ENCODE measurements at places on chromosomes 6 and 20.

DNA sequence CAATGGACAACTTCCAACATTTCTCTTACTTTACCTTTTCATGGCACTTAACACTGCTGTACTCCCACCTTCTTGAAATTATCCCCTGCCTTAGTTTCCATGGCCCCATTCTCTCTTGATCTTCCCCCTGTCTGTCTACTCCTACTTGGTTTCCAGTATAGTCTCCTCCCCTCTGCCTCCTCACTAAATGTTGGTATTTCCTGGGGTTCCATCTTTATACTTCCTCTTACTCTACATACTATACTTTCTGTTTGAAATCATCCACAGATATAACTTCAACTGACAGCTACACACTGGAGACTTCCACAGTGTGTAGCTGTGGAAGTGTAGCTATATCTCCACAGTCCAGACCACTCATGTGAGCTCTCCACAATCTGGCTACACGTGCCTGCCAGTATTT, 13.5 kb downstream of the ZHX3 start:
- no peak for DNase-seq

DNA sequence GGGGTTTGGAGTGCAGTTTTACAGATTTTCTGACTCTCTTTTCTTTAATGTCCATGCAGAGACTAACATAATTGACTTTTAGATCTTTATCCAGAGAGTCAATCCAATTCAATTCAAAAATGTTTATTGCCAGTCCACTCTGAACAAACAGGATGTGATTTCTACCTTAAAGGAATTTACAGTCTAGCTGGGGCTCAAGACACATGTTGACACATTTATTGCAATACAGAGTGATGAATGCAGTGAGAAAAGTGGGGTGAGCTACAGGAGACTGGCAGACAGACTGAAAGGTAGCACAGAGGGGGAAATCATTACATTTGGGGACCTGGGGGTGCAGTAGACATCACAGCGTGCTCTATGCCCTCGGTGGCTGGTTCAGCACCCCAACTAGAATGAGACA, 193.9 kb downstream of the SLC24A3 start:
- DNase-seq = no peak

DNA sequence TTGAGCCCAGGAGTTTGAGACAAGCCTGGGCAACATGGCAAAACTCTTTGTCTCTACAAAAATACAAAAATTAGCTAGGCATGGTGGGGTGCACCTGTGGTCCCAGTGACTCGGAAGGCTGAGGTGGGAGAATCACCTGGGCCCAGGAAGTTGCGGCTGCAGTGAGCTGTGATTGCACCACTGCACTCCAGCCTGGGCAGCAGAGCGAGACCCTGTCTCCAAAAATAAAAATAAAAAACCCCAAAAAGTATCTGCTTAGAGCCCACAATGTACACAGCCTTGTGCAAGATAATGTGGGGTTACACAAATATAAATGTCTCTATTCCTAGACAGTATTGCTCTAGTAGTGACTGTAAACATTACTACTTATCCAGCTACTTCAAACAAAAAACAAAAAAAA, 5.9 kb downstream of the ESF1 start:
- no peak for DNase-seq

DNA sequence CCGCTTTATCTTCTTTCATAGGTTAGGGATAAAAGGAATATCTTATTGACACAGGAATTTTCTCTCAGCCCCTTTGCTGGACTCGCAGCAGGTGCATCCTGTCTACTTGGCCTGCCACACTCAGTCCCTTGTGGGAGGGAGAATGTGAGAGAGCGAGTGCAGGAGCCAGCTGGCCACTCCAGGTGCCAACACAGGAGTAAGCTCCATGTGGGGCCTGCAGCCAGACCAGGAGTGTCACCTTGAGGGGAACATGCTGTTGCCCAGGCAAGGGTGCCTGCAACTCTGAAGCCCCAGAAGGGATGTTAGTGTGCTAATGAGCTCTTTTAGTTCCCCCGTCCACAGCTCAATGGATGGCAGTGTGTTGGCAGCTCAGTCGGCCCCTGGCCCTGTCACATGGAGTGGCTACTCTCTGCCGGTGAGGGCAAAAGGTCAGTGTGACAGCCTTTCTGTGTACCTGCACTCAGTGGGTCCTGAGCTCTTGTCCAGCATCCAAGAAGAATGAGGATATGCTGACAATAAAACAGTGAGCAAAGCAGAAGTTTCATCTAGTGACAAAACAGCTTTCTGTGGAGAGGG, 57.1 kb downstream of the CRYBG1 start:
- no peak for DNase-seq

GRCh38 chr20:34085544-34086040, 26.5 kb downstream of the EIF2S2 start:
- DNase-seq = peak; percentile 53

DNA sequence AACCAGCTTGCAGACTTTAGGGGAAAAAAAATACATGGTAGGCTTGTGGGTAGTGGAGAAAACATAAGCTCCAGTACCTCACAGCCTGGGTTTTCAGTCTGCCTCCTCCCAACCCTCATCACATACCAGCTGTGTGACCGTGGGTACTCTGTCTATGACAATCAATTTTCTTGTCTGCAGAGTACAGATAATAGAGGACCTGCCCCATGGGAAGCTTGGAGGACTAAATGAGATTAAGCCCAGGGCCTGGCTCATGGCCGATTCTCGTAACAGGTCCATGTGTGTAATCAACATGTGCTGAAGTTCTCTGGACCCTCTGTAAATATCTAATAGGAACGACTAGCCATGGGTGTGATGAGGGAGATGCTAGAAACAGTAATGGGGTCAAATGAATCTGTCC, 34.0 kb downstream of the NT5E start:
- no peak for DNase-seq

- no peak for DNase-seq
Observed at GRCh38 chr20:48777005-48777404, 50.8 kb downstream of the PREX1 start.

GRCh38 chr6:30091577-30092381, 16.2 kb upstream of the RNF39 start:
- DNase-seq = no peak

DNA sequence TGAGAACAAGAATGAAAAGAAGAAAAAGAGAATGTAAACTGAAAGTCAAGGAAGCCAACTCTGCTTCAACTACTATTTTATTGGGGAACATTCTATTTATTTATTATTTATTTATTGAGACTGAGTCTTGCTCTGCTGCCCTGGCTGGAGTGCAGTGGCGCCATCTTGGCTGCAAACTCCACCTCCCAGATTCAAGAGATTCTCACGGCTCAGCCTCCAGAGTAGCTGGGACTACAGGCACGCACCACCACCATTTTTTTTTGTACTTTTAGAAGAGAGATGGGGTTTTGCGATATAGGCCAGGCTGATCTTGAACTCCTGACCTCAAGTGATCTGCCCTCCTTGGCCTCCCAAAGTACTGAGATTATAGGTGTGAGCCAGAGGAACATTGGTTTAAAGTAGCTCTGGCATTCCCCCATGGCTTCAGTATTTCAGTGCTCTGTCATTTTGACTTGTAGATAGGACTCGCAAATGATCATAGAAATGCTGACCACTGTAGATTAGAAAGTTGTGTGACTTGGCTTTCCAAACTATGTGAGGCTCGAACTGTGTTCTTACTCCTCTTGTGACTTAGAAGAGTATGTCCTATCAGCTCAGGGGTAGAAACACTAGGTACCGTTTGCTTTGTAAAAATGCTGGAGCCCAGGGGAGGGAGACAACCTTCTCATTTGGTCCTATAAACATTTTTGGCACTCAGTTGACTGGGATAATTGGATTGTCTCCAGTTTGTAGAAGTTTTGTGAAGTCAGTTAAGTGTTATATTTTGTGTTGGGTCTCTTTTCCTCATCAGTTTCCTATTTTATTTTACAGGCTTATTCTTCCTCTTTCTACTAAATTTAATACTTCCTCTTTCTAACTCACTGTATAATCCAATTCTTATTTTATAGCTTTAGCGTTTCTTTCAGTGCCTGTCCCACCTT, 544.9 kb upstream of the CITED2 start:
- no peak for DNase-seq

GRCh38 chr6:101402622-101403031, 9.1 kb downstream of the GRIK2 start:
- no peak for DNase-seq

GRCh38 chr6:156555116-156555515, 222.1 kb upstream of the ARID1B start:
- no peak for DNase-seq

DNA sequence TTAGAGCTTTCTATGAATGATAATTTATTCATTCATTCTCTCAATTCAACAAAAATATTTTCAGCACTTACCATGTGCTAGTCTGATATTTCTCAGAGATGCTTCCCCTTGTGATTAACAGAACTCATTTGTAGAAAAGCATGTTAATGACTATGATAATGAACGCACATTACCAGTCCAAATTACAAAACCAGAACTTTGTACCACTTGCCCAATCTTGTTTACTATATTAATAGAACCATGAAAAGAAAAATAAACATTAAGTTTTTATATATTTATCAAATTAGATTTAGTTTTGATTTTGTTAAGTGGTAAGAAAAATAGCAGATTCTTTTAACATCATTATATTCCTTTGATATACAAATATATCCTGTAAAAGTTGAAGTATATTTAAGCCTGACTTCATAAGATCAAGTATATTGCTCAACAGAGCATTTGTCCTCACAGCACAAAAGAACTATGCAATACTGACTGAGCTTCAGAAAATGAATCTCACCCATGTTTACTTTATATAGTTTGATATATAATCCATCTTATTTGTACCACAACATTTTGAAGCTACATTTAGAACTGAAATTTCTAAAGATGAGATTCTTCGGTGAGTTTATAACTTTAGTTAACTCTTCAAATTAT, 48.9 kb downstream of the TMEM244 start:
- DNase-seq = no peak

DNA sequence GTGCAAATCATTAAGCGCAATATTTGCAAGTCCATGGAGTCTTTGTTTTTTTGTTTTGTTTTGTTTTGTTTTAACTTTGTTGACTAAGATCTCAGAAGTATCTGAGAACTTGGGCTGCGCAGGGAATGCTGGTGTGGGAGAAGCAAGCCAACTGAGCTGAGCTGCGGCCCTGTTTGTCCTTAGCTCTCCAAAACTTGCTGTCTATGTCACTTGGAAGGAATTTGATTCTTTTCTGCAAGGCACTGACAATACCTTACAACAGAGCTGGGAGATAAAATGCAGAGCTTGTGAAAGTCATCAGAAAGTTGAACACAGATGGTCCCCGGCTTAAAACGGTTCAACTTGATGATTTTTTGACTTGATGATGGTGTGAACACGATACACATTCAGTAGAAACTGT, 5.4 kb downstream of the SLC22A23 start:
- no peak for DNase-seq

- no peak for DNase-seq
Observed at GRCh38 chr20:62396367-62397239, 9.7 kb downstream of the RPS21 start.

GRCh38 chr6:97129106-97129505, 153.9 kb downstream of the MMS22L start:
- no peak for DNase-seq

DNA sequence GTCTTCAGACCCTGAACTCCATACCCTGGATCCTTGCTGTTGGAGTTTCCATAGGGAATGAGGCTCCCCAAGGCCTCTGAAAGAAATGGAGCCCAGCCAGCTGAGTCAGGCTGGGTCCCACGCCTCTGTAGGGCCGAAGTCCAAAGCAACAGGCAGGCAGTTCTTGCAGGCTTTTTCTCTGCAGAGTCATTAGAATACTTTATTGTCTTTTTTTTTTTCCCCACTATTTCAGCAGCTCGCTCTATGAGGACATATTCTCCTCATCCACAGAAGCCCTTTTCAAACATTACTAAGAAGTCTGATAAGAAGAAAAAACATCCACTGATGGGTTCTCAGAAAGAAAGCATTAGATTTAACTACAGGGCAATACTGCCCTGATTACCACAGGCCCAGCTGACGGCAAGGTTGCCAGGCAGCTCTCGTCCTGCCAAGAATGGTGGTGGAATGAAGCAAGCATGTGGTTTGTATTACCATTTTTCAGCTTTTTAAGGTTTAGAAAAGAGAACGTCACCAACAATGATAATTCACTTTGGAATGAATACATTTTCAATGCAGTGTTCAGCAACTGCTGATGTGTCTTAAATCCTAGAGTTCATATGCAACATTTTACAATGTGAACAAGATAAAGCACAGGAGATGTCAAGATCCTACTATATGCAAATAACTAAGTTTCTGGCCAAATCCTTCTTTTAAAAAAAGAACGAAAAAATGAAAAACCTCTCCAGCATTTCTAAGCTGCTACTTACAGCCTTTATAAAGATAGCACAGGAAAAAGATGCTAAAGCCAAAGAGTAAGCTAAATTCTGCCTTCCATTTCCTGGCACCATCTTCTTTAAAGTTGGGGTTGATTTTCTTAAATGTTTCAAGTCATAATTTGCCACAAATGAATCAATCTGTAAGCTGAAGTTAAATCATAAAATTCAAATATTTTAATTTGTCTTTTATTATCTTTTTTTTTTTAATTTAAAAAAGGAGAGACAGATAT, 223.6 kb upstream of the CITED2 start:
- peak; percentile 32 for DNase-seq

DNA sequence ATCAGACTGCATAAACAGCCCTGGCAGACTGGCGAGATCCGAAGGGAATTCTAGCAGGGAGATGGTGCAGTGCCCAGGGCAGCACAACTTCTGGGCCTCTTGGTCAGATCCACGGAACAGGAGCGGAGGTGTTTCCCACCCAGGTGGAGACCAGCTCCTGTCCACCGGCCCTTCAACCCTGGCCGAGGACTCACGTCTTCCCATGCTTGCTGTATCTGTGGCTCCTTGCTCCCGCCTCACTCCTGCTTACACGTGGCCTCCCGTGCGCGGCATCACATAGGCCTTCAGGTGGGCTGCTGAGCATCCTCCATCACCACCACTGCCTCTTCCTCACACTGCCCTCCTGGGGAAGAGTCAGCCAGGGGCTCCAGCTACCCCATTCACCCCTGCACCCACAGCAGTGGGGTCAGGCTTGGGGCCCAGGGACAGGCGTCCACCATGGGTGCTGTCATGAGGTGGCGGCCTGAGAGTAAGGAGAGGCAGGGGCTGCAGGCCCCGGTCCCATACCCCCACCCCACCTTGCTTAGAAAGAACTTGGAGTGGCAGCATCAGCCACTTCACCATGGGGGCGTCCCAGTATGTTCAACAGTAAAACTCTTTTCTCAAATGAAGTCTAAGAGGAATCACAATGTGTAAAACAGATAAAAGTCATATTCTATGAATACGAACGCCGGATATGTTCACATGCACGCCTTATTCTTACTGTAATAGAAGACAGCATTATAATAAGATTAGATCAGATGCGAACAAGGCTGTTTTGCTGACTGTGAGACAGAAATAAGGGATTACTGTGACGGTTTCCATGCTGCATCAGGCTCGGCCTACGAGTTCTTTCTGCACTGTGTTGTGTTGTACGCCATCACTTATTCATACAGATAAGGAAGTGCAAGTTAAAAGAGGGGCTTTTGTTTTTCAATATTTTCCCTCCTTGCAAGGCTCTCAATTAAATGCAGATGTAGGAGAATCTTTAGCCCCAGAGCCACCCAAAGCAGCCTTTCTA, 165.4 kb downstream of the GRM4 start:
- DNase-seq = no peak

- no peak for DNase-seq
Observed at GRCh38 chr6:158312672-158313397, 570 bp downstream of the TULP4 start.

Data from K562 (cell line).